ENCODE measurements at places on chromosomes 2 and 18.

DNA sequence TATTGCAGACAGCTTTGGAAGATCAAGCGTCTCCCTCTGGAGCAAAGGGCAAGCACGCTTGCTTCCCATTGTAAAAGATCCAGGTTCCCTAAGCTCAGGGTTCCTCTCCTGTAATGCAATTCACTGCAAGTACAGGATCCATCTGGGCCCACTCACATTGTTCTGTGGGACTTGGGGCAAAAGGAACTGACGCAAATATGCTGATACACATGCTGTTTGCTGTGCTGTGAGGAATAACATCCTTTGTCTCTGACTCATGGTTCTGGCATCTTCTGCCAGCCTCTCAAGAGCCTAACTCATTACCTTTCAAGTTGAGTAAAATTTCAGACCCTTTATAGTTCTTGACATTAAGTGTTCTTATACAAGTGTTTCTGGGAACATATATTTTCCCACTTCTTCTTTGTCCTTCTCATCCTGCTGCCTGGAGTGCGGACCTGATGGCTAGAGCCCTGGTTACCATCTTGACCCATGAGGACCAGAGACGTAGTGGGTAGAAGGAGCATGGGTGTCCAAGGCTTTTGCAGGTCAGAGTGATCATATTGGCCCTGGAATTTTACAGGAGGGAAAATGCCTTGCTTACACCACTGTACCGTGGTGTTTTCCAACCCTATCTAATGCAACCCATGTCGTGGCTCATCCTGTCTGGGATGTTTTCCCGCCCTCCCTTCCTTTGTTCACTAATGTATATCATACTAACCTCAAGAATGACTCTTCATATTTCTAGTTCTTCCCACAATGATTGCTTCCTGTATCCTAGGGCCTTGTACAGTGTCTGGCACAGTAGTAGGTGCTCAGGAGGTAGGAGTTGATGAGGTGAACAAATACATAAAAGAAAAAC, 145.7 kb upstream of the GLI2 start:
- peak; percentile 77 for DNase-seq

DNA sequence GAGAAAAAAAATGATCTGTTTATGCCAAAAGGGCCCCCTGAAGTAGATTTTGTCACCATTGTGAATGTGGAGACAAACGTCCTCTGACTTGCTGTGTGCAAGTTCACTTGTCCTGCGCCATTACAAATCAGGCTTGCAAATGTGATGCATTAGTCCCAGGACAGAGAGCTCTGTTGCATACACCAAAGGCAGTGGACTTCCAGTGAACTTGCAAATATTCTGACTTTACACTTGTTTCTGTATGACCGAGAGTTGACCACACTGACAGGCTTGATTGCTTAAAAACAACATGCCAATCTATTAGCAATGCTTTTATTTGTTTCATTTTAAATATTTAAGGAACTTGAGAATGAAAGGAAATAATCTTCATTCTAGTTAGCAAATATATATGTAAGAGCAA, 293.2 kb downstream of the PLCL1 start:
- no peak for DNase-seq

DNA sequence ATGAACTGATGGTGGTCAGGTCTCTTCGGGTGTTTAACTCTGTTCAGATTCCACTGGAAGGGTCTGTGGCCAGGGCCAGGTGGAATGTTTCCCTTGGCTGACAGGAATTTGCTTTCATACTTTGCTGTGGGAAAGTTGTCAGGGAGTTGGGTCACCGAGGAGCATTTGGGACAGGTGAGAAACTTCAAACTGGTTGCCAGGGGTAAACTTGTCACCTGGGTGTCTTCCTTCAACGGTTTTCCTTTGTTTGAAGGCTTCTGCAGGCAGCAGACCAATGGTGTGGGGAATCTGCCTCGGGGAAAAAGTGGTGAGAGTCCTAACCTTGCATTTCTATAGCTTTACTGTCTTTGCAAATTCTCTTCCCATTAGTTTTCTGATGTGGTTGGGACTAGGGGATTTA, 92.2 kb downstream of the TGFA start:
- no peak for DNase-seq

GRCh38 chr2:171492664-171493063, 29.6 kb upstream of the CYBRD1 start:
- DNase-seq, result no peak

- DNase-seq, result no peak
These were observed 3.4 kb downstream of the CCDC93 start for GRCh38 chr2:118010473-118010872.

GRCh38 chr18:35697869-35698268, 116.3 kb downstream of the GALNT1 start:
- DNase-seq, result no peak

GRCh38 chr2:174177316-174177890, 70.9 kb downstream of the OLA1 start:
- no peak for DNase-seq

GRCh38 chr2:151770995-151771394, 36.7 kb upstream of the NEB start:
- DNase-seq, result no peak

GRCh38 chr18:51438797-51439350, 241.4 kb upstream of the MEX3C start:
- no peak for DNase-seq

- no peak for DNase-seq
These were observed 308.1 kb downstream of the ZEB2 start for GRCh38 chr2:144211826-144212225.

DNA sequence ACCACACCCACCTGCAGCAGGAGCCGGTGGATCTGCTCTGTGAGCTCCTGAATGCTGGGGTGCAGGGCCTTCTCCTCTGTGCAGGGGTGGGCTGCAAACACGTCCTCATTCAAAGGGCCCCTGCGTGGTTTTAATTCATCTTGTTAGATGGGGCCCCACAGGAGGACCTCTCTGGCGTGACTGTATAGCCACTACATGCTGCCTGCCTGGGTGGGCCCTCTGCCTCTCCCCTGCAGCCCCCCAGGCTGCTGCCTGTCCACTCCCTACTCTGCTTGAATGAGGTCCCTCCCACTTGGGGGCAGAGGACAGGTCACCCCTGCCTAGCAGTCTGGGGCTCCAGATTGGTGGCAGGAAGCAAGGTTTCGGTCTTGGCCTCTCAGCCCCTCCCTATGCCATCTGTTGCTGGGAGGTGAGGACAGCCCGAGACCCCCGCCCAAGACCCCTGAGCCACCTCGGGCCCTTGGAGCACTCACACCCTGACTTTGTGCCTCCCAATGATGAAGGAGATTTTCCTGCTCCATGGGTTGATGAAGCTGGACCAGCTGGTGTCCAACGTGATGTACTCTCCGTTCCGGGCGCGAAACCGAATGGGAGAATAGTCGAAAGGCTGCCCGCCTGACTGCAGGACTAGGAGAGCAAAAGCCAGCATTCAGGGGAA, 22.0 kb upstream of the HES6 start:
- no peak for DNase-seq
